ENCODE measurements at places on chromosomes 12 and 14.

- no peak for DNase-seq
Observed at GRCh38 chr14:56168007-56168616, 49.9 kb downstream of the PELI2 start.

DNA sequence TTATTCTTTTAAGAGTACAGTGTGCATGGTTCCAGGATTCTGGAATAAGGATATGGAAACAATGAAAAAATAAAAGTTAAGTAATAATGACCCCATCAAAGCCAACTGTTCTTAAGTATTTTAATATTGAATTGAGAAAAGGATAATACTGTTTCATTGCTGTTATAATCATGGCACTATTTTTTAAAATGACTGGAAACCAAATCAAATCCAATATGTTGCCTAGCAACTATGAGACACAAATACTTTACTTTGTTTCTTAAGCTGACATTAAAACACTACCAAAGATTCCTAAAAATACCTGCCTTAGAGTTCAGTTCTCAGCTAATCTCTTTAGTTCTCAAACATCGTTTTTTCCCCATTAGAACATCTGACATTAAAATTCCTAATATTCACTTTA is 66.4 kb upstream of the OTOGL start:
- DNase-seq, result no peak

DNA sequence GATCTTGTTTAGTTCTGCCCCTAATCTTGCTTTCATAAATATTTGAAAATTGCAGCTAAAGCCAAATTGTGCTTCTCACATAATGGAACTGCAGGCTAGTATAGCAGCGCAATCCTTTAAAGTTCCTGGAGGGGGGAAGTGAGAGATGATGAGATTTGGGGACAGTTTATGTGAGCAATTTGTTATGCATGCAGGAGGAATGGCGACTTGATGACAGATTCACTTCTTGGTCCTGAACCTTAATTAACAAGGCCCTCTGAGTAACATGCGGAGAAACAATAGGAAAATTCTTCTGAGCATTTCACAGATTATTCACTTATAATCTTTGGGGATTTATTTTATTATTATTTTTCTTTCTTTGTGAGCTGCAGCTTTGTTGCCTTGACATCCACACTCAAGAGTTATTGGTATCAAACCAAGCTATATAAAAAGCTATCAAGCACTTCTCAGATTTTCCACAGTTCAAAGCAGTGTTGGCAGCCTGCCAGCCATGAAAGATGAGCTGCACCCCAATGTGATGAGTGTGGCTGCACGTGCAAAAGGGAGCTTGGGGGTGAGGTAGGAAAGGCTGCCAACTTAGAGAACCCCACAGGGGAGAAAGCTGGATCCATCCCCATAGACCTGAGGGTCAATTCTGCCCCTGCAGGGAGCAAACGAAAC is 1662.2 kb upstream of the FLRT2 start:
- DNase-seq, result no peak

DNA sequence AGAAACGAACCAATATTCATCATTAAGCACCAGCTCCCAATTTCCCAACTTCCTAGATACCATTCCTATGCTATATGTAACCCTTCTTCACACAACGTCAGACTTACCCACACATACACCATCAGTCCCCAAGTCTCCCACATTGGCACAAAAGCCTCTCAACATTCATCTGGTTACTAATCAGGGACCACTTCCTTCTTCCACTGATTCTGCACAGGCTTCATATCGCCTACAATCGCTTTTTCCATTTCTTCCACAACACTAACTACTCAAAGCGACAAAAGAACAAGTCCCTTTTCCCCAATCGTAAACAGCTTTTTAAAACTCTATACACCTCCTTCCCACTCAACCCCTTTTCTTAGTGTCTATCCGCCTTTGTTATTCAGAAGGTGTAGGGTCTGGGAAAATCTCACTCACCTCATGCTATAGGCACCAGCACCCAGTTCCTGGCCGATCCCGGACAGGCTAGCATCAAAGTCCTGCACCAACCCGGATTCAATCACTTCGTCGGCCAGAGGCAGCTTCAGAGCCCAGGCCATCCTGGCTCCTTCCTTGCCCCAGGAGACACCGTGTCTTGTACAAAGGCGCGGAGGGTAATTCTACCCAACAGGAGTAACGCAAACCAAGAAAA is 936 bp downstream of the TFCP2 start:
- no peak for DNase-seq

GRCh38 chr12:38711054-38711453 is 194.3 kb downstream of the CPNE8 start:
- DNase-seq, result no peak

GRCh38 chr12:10189653-10190052 is 10.8 kb downstream of the TMEM52B start:
- no peak for DNase-seq

- DNase-seq, result no peak
Observed at GRCh38 chr14:90774316-90774715, 41.9 kb downstream of the TTC7B start.

GRCh38 chr12:100273782-100274181 is 6.8 kb downstream of the SCYL2 start:
- DNase-seq, result no peak

GRCh38 chr14:70642303-70643235 is 853 bp downstream of the TTC9 start:
- no peak for DNase-seq

DNA sequence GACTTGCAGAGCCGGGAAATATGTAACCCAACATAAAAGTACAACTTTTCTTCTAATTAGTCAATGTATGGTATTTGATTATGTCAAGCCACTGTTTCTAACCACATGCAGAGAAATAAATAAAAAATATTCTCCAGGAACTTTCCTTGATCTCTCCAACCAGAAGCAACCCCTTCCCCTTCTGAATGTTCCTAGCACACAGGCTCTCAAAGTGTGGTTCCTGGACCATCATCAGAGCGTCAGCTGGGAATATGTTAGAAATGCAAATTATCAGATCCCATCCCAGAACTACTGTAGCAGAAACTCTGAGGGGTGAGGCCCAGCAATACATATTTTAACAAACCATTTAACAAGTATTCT is 21.0 kb upstream of the ITPR2 start:
- no peak for DNase-seq

DNA sequence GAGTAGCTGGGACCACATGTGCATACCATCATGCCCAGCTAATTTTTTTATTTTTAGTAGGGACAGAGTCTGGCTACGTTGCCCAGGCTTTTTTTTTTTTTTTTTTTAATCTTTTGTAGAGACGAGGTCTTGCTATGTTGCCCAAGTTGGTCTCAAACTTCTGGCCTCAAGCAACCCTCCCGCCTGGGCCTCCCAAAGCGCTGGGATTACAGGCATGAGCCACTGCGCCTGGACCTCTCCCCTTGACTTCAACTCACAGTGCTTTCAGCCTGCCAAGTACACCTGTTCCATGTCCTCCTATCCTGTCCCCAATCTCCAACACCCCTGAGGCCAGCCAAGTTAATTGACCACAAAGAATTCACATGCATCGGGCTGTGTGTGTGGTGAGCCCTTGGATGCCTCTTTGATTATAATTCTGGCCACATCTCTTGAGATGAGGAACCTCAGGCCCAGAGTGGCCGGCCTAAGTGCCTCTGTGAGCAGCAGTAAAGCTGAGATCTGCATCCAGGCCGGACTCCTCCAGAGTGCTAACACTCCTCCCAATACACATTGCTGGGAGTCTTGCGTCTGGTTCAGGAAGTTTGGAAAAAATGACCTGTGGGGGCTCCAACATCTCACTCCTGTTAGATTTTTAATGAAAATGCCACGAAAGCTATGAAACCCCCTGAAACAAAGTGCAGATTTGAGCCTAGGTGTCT is 6.8 kb downstream of the RAB35 start:
- no peak for DNase-seq

DNA sequence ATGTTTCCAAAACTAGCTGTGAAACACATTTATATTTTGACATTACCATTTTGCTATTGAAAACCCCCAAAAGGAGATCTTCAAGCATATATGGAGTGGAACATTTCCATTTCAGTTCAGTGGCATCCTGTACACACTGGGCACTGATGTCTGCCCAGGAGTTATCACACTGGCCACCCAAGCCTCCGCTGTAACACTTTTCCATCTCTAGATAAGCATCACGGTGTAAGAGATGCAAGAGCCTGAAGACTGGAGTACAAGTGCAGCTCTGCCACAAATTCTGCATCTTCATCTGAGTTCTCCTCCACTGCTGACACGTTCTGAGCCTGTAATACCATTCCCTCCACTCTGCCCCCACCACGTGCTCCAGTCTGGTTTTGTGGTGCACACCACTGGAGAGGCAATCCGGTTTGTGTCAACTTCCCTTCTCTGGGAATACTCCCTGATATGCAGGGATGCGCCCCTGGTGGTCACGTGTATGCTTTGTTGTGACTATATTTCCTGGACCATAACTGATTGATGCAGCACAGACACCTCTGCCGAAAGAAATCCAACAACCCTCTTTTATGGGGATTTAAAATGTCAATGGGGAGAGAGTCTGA is 12.7 kb downstream of the SPTLC2 start:
- DNase-seq, result no peak

GRCh38 chr14:93286212-93286890 is 46.5 kb downstream of the BTBD7 start:
- no peak for DNase-seq

GRCh38 chr12:95633049-95633731 is 81.9 kb upstream of the USP44 start:
- DNase-seq, result no peak

GRCh38 chr12:107580750-107581618 is 104.6 kb upstream of the PWP1 start:
- no peak for DNase-seq

DNA sequence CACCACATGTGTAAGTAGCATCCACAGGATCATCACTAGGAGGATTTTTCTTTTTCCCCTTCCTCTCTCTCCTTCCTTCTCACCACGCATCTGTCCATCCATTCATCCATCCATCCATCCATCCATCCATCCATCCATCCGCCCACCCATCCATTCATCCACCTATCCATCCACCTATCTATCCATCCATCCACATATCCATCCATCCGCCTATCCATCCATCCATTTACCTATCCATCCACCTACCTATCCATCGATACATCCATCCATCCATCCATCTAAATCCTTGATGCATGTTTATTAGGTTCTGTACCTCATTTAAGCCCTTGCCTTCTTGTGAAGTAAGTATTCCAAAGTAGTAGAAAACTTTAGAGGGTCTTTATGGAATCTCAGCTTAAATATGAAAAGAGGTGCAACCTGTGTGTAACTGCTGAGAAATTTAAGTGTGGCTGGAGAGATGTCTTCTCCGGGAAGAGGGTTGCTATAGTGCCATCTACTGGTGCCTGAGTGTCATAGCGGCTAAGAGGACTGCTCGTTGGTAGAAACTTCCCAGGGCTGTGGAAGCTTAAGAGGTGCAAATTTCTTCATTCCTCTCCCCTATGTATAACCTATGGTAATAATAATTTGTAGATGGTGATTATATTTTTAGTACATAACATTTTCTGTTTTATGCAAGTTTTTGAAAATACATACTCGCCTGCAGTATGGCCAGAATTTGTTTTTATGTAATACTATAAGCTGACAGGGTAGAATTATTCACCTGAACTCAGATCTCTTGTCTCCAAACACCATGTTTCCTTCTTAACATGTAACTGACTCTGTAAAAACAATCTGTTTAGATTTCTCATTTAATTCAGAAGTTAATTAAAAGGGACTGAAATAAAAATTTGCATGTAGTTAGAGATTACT is 46.0 kb downstream of the MYO1H start:
- no peak for DNase-seq

GRCh38 chr14:72254937-72255472 is 322.8 kb downstream of the RGS6 start:
- no peak for DNase-seq

- DNase-seq, result peak; percentile 2
Observed at GRCh38 chr12:27142101-27142721, 59.8 kb upstream of the C12orf71 start.

GRCh38 chr12:70383886-70384285 is 17.8 kb downstream of the KCNMB4 start:
- DNase-seq, result no peak

GRCh38 chr12:62834971-62835547 is 99.9 kb downstream of the PPM1H start:
- no peak for DNase-seq
